ENCODE measurements at places on chromosomes 4 and X. TPM values are rescaled to one million over a fixed set of nuclear protein-coding genes. Genes with fewer than 3 reads are reported as not detected.

DNA sequence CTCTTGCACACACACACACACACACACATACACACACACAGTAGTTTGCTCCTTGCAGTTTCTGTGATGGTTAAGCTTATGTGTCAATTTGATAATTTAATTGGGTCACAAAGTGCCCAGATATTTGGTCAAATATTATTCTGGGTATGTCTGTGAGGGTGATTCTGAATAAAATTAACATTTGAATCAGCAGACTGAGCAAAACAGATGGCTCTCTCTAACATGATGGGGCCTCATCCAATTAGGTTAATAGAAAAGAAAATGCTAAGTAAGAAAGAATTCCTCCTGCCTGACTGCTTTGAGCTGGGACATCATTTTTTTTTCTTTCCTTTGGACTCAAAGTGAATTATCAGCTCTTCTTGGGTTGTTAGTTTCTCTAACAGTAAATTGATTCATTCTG, 191.2 kb upstream of the INTU start:
- DNase-seq = no peak

Gene NAT8L
- 0.07 TPM for total RNA-seq

GRCh38 chrX:138485767-138486166, 225.8 kb downstream of the FGF13 start:
- no peak for DNase-seq

Gene MAGEB2
- not detected for total RNA-seq

- no peak for DNase-seq
Measured at GRCh38 chr4:173401063-173401462, 2.1 kb upstream of the SCRG1 start.

DNA sequence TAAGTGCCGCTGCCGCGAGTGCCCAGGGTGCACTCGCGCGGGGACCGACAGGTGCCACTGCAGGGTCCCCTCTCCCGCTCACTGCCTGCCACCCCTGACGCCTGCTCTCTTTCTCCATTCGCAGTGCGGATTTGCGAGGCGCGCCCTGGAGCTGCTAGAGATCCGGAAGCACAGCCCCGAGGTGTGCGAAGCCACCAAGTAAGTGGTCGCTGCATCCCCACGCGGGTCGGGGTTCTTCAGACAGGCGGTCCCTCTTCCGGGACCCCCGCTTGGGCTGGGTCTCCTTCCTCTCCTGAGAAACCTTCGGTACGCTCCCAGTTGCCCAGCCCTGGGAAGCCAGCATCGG, 547 bp downstream of the GUCY1A1 start:
- no peak for DNase-seq

Measured in pulmonary artery endothelial cell (primary cell).